ENCODE measurements at places on chromosomes 5 and 9. TPM values are rescaled to one million over a fixed set of nuclear protein-coding genes. Genes with fewer than 3 reads are reported as not detected.

GRCh38 chr5:135977375-135977928 is 22.7 kb upstream of the LECT2 start:
- DNase-seq: no peak

DNA sequence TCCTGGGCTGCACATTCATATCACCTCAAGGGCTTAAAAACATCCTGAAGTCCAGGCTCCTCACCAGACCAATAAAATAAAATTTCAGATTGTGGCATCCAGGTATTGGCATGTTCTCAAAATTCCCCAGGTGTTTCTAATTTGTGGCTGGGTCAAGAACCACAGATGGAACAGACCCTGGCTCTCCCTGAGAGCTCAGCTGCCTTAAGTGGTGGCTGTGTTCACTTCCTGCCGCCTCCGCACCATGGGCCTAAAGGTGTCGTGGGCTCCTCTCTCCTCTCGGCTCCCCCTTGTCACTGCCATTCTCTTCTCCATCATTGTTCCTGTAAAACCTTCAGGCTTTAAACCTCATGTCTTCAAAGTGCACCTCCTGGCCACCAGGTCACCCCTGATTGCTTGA is 17.8 kb upstream of the CCNJL start:
- no peak for DNase-seq

DNA sequence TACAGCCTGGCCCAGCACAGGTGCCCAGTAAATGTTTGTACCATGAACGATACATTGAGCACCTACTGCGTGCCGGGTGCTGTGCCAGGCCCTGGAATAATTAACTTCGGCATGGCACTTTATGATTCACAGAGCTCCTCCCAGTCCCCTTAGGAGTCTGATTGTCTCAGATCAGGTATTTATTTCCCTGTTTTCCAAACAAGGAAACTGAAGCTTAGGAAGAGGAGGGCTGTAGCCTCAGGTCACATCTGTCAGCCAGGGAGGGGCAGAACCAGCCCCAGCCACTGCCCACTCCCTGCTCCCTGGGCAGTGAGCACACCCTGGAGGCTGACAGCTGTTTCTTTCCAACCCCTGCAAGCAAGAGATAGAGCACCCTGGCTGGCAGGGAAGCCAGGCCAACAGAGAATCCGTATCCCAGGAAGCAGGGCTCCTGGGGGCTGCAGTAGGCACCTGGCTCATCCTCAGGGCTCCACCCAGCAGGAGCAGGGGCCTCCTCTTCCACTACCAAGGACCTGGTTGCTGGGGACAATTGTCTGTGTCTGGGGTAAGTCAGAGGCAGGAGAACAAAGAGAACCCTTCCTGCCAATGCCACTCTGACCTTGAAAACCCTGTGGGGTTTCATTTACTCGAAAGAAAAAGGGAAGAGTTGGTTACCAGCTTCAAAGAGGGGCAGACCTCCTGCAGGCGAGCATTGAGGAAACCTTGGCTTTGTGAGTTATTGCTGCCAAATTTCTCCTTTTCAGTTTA is 69.0 kb downstream of the DAB2IP start:
- DNase-seq: no peak

- no peak for DNase-seq
Measured at GRCh38 chr5:53917095-53917494, 356.7 kb downstream of the NDUFS4 start.

GRCh38 chr5:107779437-107779836 is 108.7 kb upstream of the EFNA5 start:
- no peak for DNase-seq

DNA sequence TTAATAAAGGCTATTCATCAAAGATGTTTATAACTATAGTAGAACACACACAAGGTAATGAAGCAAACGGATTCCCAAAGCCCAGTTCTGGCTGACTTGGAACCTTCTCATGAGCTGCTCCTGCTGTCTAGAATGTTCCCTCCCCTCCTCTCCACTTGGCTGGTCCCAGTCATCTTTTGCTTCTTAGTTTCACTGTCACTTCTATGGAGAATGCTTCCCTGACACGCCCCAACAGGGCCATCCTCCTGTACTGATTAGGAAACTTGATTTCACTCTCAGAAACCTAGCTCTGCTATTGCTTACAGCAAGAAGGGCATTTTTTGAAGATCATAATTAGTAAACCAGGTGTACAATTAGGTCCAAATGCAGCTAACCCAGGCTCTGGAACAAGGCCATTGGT is 3.2 kb upstream of the RAPGEF1 start:
- DNase-seq: no peak

DNA sequence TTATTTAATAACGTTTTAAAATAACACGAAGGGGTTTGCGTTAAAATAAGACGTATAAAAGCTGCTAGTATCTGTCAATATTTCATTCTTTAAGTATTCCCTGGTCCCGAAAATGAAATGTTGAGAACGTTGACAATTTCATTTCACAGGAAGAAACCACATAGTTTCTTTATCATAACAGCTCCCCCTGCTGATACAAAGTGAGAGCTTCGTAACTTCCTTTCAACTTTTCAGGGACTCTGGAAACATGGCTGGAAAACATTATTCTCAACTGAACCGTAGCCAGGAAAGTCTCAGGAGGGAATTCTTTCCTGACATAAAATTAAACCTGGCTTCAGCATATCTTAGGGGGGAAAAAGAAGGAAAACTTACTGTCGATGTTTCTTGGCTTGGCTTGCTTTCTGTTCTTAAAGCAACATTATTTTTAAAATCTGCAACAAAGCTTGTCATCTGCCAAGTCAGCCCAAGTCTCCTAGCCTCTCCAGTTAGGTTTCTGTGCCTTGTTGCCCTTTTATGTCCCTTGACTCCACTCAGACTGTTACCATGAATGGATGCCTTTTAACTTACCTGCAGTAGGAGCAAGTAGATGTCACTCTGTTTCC is 122.9 kb upstream of the DAB2 start:
- peak; percentile 71 for DNase-seq

Gene OSTF1
- 26.3 TPM for polyA plus RNA-seq

Gene PCDHB15
- 17.3 TPM for polyA plus RNA-seq

Gene OCLN
- 40.8 TPM for polyA plus RNA-seq
